ENCODE measurements at places on chromosomes 2 and 18.

DNA sequence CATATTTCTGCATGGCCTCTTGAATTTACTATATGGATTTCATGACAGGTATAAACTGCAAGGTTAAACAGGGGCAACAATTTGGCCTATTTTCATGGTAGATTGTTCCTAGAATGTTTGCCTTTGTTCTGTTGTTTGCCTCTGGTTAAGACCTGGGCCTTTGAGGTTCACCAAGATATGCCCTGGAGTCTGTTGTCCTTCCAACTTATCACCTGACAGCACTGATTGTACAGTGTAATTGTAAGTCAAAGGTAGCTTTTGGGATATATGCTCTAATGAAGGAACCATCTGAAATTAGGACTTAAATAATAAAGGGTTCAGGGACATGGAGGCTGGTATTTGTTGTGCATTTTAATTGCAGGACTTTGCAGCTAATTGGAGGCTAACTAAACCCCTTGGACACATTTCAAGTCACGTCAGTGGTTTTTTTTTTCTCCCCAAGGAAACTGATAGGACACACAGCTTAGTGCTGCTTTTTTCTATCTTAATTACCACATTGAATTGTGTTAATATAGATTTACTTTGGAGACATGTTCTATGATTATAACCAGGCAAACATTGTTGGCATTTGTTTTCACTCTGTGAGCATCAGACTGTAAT is 771.2 kb upstream of the LINC00305 start:
- peak; percentile 7 for DNase-seq

DNA sequence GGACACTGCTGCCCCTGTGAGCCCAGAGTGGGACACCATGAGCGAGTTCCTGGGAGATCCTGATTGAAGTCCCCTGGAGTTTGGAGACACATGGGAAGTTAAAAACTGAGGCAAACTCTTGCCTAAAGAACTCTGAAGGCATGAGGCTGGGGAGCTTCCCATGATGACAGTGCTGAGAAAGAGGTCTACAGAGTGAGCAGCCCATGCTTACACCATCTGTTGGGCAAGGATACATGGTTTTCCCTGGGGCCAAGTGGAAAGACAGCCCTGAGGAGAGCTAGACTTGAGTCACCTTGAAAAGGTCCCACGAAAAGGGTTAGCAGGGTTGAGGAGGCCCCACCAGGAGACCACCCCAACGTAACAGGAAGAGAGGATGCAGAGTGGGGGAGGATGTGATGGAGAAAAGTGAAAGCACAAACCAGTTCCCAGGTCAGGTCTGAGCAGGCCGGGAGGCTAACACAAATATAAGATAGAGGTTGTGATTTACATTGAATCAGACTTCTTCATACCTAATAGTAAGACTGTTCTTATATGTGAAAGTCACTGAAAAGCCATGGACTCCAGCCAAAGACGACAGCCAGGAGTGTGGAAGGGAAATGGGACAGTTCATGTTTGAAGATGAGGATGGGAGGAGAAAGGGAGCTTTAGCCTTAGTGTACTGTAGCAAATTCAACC is 13.5 kb upstream of the FEZ2 start:
- no peak for DNase-seq

GRCh38 chr2:9958057-9958456 is 6.6 kb downstream of the GRHL1 start:
- no peak for DNase-seq

DNA sequence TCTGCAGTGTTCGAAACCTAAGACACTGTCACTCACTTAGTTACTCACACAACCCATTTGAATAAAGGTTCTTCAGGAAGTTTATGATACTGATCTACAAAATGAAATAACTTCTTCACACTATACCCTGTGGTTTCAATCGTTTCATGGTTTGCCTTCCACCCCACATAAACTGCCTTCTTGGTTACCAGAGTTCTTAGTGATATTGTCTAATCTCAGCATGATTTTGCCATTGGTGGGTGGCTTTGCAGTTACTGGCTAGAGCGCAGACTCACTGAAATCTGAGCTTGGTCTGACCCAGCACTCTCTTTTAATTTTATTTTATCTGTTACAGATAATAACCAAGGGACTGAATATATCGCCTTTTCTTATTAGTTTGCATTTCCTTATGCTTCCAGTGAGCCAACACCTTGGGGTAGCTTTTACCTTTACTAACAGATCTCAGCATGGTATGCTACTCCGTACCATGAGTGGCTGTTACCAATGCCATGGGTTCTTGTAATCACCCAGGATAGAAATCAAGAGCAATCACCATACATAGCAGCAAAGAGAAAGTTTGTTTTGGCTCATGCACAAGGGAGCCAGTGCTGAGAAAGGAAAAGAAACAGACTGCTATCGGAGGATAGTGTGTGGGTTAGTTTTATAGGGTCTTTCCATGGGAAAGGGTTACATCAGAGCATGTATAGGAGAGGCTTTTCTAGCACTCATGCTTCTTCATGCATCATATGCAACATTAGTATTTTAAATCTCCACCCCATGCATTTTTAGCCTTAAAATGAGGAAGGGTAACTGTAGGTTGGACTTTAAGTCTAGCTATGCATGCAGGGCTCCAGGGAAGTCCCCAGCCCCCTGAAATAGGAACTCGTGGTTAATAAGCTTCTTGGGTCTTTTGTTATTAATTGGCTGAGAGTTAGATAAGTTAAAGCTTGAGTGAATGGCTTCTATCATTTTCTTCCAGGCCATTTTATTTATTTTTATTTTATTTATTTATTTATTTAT is 33.3 kb downstream of the ANXA4 start:
- no peak for DNase-seq

DNA sequence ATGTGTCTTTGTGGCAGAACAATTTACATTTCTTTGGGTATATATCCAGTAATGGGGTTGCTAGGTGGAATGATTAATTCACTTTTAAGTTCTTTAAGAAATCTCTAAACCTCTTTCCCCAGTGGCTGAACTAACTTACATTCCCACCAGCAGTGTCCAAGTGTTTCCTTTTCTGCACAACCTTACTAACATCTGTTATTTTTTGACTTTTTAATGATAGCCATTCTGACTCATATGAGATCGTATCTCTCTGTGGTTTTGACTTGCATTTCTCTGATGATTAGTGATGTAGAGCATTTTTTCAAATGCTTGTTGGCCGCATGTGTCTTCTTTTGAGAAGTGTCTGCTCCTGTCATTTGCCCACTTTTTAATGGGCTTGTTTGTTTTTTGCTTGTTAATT is 43.1 kb upstream of the PTH2R start:
- DNase-seq: no peak

GRCh38 chr2:239693761-239694415 is 293.1 kb upstream of the HDAC4 start:
- DNase-seq: no peak

DNA sequence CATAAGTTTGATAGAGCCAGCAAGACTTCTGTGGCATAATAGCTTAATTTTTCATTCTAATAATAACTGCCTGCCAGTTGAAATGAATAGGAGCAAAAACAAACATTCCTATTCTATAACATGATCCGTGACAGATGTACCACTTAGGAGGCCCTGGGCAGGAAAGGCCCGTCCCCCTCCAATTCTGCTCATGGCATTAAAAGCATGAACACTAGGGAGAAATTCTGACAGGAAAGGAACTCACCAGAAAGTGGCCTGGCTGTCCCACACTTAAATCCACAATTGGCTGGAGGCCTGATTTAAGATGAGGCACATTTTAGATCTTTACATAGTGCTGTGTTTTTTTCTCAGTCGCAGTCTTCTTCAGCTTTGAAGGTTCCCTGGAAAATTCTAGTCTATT is 261.9 kb upstream of the ETAA1 start:
- DNase-seq: peak; percentile 61

DNA sequence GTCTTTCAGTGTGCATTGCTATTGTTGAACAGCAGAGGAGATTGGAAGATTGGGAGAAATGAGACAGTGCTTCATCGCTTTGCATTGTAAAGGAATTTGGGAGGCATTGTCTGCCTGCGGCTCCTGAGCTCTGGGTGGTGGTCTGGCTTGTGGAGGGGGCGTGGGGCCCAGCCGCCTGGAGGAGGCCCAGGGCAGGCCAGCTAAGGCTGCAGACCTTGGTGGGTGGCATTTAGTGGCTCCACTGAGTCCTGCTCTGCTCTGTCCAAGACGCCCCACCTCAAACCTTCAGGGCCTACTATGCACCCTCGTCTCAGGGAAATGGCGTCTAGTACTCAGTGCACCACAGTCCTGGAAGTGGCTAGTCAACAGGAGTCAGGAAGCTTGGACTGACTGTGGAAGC is 5.7 kb upstream of the HS1BP3 start:
- DNase-seq: no peak

DNA sequence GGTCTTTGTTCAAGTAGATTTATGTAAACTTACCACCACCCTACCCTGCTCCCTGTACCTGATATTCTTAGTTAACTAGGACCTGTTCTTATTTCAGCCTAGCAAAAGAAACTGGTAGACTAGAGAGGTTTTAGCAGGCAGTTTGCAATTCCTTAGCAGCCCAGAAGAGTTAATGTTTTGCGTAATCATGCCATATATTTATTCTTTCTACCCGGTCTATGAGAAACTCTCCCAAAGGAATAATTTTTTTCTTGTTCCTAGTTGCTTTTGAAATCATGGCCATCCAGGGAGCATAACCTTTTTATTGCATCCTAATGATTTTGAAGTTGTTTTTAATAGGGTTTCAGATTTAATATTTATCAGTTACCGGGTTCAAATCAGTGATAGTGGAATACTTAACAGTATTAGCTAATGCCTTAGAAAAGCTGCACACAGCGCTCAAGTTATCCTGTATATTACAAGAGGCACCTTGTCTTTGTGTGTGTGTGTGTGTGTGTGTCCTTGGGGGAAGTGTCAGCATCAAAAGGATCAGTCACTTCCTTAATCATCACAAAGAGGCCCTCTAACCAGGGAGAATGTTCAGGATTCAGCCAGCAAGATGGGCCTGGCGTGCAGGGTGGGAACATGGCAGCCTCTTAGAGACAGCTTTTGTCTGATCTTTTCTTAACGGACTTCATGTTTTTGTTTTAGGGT is 52.9 kb downstream of the CABLES1 start:
- DNase-seq: no peak

GRCh38 chr2:232779465-232779864 is 3.1 kb upstream of the KCNJ13 start:
- DNase-seq: no peak

- DNase-seq: no peak
These were observed 480.7 kb upstream of the TCF4 start for GRCh38 chr18:56068701-56069100.

DNA sequence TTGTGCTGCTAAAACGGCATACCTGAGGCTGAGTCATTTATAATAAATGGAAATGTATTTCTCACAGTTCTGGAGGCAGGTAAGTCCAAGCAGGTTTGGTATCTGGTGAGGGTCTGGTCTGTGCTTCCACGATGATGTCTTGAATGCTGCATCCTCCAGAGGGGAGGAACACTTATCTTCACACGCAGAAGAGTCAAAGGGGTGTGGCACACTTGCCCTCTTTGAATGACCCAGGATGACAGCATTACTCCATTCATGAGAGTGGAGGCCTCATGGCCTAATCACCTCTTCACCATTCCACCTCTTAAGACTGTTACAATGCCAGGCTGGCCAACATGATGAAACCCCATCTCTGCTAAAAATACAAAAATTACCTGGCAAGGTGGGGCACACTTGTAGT is 61.0 kb downstream of the NCAPH start:
- DNase-seq: no peak

- no peak for DNase-seq
These were observed 299.2 kb upstream of the ZSWIM2 start for GRCh38 chr2:187148059-187148714.

GRCh38 chr2:232744963-232745362 is 31.4 kb downstream of the KCNJ13 start:
- no peak for DNase-seq

DNA sequence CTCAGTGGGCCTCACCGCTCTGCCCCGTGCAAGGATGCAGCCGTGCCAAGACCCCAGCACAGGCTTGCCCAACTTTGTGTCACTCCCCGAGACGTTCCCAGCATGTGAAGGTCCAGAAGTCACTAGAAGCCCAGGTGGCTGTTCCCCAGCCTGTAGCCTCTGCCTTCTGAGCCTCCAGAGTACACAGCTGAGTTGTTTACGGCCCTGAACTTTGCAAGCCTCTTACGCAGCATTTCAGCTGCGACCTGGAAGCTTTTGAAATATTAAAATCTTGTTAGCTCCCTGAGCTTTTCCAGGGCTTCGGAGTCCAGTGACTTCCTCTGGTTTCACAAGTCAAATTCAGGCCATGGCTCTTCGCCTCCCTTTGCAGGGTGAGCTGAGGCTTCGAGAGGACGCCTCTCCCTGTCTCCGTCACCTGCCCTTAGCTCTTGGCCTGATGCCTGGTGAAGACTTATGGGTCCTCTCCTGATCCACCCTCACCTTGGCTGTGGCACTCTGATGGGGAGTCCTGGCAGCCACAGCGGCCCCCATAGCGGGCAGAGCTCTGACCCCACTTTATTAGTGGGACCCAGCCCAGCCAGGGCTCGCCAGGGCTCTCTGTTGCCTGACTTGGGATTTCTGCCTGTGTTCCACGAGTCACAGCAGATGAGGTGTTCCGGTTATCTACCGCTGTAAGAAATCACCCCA is 76.5 kb upstream of the HPCAL1 start:
- no peak for DNase-seq

GRCh38 chr2:189582809-189583192 is 2.2 kb upstream of the SLC40A1 start:
- DNase-seq: no peak

- DNase-seq: no peak
These were observed 75.6 kb upstream of the ITGB6 start for GRCh38 chr2:160275656-160276055.

DNA sequence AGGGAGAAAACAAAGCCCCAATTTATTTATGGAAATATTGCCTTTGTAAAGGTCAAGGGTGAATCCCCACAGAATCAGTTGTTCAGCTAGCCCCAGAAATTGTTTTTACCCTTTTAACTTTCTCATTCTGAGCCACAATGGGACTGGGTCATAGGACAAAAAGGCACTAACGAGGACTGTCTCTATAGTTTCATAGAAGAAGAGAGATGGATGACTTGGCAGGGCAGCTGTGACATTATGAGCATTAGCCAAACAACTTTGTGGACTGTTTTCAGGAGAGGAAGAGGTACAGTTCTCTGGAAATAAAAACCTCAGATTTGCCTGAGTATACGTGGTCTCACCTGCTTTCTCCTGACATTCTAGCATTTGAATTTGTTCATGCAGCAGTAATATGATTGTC is 1155.8 kb upstream of the CHAC2 start:
- no peak for DNase-seq

DNA sequence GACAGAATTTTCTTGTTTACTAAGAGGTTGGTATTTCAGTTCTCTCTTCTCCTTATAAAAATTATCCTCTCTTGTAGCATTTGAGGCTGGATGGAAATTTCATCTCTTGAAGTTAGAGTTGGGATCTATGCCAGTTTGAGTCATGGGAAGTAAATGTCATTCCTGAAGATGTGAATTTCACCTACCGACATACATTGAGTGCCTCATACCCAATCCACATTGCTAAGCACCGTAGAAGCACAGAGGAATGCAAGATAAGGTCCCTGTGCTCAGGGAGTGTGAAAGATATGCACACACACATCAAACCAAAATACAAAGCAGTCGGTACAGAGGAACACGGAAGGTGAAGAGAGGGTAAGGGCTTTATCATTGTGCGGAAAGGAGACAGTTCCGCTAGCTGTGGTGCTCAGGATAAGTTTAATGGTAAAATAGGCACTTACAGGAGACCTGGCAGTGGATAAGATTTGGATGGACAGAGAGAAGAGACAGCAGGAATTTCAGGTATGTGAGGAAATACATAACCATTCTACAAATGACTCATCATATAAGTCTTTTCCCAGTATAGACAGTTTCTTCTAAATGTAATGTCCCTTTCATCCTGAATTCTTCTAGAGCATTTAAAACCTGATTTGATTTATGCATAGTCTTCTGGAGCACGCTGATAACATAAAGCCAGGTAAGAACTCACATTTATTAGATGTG is 205.3 kb upstream of the ST6GAL2 start:
- no peak for DNase-seq

GRCh38 chr2:11933854-11934253 is 187.4 kb downstream of the LPIN1 start:
- DNase-seq: no peak
